Thyroid gland (tissue), 4 donors: ENCODE measurements at places on chromosomes 6 and 20. TPM values are rescaled to one million over a fixed set of nuclear protein-coding genes. Genes with fewer than 3 reads are reported as not detected.
A peak's percentile ranks its signal among the peaks of the same experiment; 100 is the strongest.

The NHSL1 gene
- 13.9 TPM for total RNA-seq

- peak overlapping the region; percentile 61 for H3K27ac ChIP-seq
- H3K36me3 ChIP-seq: no peaks in the 10 kb centered on the region
- peak; percentile 62 for DNase-seq
Measured at GRCh38 chr6:156808287-156808686, 31.1 kb downstream of the ARID1B start.

DNA sequence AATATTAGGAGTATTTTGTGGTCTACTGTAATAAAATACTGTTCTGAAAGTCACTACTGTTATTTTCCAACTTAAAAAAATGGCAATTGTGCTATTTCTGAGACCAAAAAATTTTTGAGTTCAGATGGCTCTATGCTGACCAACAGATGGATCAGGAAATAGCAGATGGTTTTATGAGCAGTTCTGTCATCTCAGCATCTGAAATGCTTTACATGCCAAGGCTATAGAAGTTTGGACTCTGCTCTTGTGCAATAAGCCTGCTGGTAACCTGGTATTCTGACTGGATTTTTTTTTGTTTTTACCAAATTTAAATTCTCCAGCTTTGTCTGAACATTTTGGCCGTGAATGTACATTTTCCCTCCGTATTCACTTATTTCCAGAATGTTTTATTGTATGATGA is 1127.5 kb downstream of the GRIK2 start:
- H3K27me3 ChIP-seq: no peaks in the 10 kb centered on the region
- no peak for DNase-seq
- no peak overlapping the region for H3K27ac ChIP-seq
- H3K4me3 ChIP-seq: no peak overlapping the region
- H3K4me1 ChIP-seq: no peaks in the 10 kb centered on the region

GRCh38 chr20:11849270-11849915 is 68.3 kb upstream of the BTBD3 start:
- no peak for DNase-seq
- H3K36me3 ChIP-seq: no peaks in the 10 kb centered on the region
- no peaks in the 10 kb centered on the region for H3K27me3 ChIP-seq
- no peak overlapping the region for H3K27ac ChIP-seq
- no peaks in the 10 kb centered on the region for H3K4me1 ChIP-seq

- H3K4me1 ChIP-seq: peaks cover 7% of the 10 kb centered on the region
- no peak overlapping the region for H3K4me3 ChIP-seq
- H3K27me3 ChIP-seq: no peaks in the 10 kb centered on the region
- H3K36me3 ChIP-seq: no peaks in the 10 kb centered on the region
- no peak overlapping the region for H3K27ac ChIP-seq
- no peak for DNase-seq
Measured at GRCh38 chr6:11467364-11467763, 70.2 kb upstream of the TMEM170B start.
